ENCODE measurements at places on chromosomes 3 and 15.
A peak's percentile ranks its signal among the peaks of the same experiment; 100 is the strongest.

- no peak for DNase-seq
These were observed 21.3 kb downstream of the LSAMP start for GRCh38 chr3:116423945-116424344.

- no peak for DNase-seq
These were observed 214.2 kb upstream of the TPM1 start for GRCh38 chr15:62828364-62828763.

DNA sequence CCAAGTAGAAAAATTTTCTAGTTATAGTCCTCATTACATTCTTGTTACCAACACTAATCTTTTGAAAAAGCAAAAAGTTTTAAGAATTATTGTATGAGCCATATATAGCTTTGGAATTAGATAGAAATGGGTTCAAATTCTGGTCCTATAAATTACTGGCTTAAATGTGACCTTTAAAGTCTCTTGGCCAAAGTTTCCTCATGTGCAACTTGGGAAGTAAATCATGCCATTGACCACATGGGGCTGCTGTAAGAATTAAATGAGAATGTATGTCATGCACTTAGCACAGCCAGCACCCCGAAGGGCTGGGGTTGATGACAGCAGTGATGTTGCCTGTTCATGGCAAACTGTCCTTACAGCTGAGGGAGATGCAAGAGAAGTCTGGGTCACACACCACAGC, 108.3 kb downstream of the TOP2B start:
- DNase-seq, result no peak

DNA sequence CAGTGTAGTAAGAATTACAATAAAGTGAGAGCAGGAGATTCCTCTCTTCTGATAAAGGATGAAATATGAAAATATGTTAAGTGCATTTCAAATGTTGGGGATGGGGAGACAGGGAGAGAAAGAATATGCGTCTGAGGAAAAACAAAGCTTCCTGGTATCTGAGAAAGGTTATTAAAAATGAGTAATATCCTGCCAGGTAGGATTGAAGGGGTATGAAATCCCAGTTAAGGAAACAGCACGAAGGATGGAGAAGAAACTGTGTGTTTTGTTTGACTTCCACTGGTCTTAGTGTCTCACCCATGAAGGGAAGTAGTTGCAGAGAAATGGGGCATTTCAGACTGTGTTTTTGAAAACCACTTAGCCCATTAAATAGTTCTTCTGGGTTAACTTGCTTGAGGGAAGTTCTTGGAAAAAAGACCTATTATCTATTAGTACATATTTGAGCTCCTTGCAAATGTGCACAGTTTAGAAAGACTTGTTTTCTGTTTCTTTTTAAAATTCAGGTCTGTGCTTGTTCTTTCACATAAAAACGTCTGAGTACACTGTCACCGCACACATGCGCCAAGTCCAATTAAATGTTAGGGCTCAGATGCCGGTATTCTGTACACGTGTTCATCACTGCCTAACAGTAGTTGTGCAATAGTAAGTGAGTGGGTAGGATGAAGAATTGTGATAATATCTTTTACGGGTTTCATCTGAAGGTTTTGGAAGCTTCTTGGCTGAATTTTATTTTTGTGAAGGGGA, 196.1 kb upstream of the P2RY1 start:
- DNase-seq, result peak; percentile 43

GRCh38 chr3:13835246-13835645, 44.6 kb downstream of the WNT7A start:
- DNase-seq, result no peak

DNA sequence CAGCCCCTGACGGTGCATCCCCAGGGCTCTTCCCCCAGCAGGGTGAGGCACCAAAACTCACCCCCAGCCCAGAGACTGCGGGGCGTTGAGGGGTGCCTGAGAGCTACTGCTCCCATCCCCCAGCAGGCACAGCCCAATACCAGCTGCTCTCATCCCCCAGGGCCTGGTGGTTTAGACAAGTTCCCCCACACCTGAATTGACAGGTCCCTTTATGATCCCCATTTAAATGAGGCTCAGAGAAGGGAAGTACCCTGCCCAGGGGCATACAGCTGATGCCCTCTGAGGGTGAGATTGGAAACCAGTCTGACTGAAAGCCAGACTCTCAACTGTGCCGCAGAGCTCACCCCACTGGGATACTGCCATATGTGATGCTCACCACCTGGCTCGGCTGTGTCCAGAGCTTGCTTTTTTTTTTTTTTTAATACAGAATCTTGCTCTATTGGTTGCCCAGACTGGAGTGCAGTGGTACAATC, 20.1 kb downstream of the DUSP7 start:
- DNase-seq, result no peak

- DNase-seq, result no peak
These were observed 6.9 kb downstream of the XXYLT1 start for GRCh38 chr3:195263925-195264600.

DNA sequence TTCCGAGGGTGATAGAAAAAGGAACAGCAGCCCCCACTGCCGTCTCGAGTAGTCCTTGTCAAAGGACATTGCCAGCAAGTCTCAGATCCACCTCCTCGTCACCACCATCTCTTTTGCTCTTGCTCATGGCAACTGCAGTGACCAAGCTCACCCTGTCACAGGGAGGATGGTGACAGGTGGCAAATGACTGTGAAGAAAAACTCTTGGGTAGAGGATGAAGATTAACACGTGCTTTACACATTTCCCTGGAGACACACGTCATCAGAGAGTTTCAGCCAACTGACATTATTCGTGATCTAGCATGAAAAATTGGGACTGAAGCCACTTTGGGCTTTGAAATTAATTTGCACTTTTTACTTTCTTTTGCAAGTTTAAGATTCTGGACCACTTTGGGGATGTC, 174.3 kb downstream of the EBLN2 start:
- no peak for DNase-seq

DNA sequence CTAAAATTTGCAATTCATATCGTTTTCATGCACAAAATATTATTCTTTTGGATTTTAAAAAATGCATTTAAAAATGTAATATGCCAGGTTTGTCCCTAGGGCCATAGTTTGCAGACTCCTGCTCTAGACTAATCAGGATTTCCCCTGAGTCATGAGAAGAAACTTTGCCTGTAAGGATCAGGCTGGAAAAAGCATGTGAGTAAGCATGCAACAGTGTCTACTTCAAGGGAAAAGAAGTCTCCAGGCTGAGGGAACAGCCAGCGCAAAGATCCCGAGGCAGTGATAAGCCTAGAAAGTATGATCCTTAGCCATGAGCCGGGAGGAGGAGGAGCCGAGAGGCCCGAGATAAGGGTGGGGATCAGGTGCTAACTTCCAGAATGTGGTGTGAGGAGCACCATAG, 382.8 kb upstream of the CFAP20DC start:
- DNase-seq, result no peak
